ENCODE measurements at places on chromosomes 1 and 21.

GRCh38 chr1:219088778-219089557 is 84.7 kb upstream of the LYPLAL1 start:
- no peak for DNase-seq

GRCh38 chr1:36419140-36419539 is 21.4 kb upstream of the LSM10 start:
- DNase-seq, result no peak

DNA sequence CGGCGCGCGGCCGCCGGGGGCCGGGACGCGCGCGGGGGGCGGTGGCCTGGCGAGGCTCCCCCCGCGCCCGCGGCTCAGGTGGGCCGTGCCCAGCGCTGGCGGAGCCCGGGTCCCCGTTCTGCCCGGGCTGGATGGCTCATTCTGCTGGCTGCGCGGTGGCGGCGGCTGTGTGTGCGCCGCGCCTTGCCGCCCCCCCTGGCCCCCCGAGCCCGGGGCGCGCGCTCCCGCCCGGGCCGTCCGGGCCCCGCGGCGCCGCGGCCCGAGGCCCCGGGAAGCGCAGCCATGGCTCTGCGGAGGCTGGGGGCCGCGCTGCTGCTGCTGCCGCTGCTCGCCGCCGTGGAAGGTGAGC is at the start of gene EPHB2:
Gene EPHB2, plus strand, starts transcription at position 139 of the 349 bp plus-strand sequence. Its CDS starts 144 bp downstream, at position 283.
- DNase-seq, result no peak

DNA sequence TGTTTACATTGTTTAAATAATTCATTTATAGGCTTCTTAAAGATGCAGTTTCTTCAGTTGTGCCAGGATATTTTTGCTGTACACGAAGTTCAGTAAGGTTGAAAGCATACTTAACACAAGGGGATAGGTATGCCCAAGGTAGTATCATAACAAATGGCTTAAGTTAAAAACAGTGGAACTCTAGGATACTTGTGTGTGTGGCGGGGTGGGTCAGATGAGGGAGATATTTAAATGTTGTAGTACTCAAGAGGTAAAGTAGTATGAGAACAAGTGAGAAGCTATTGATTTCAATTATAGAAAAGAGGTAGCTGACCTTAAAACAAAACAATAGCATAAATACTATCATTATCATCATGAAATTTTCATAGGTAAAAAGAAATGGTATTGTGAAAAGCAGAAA is 6.2 kb downstream of the LRRC7 start:
- DNase-seq, result no peak

DNA sequence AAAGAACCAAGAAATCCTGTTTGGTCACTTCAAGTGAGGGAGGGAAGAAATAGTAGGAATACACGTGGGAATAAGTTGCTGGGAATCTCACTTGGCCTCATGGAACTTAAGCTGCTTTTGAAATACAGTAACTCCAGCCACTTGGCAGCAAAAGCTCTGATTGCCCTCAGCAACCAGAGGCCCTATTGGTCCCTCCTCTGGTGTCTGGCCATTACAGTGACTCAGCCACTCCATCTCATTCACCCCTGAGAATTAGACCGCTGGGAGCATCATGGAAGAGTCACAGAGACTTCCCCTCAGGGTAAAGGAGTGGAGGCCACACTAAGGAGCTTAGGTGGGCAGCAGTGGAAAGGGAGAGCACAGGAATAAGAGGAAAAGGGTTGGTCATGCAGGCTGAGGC is 99.6 kb downstream of the ELAVL4 start:
- no peak for DNase-seq

- no peak for DNase-seq
Observed at GRCh38 chr1:203858975-203859374, 2.4 kb upstream of the SNRPE start.

- DNase-seq, result peak; percentile 85
Observed at GRCh38 chr1:151540021-151540981, at the start of gene TUFT1. TSS of gene TUFT1 (plus strand) at chr1:151540309. CDS start at chr1:151540367, 58 bp downstream.

- no peak for DNase-seq
Observed at GRCh38 chr1:53536606-53537005, 77.4 kb downstream of the DMRTB1 start.

DNA sequence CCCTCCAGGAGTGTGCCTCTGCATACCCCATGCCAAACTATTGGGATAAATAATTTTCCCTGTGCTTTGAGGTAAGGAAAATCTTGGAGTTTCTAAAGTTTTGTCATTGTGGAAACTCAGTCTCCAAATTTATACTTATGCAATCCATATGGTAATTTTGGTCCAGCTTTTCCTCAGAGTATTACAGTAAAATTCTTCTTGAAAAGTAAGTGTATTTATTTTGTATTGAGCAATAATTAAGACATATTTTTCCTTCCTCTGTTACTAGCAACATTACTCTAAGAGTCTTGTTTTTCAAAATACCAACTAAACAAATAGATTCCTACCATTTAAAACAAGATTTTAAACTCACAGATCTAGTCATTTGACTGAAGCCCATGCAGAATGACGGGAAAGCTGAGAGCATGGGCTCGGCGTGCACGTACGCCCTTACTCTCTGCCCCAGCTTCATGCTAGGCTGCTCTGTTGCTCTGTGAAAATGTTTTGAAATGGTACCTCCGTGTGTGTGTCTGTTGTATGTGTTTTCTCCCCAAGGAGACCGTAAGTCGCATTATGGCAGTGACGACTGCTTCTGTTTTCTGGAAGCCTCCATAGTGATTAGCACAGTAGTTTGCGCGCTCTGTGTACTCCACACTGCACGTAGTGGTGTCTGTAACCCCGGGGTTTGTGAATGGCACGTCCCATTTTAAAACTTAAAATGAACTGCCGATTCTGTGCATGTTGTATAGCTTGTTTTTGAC is 165.3 kb downstream of the SDCCAG8 start:
- DNase-seq, result no peak

DNA sequence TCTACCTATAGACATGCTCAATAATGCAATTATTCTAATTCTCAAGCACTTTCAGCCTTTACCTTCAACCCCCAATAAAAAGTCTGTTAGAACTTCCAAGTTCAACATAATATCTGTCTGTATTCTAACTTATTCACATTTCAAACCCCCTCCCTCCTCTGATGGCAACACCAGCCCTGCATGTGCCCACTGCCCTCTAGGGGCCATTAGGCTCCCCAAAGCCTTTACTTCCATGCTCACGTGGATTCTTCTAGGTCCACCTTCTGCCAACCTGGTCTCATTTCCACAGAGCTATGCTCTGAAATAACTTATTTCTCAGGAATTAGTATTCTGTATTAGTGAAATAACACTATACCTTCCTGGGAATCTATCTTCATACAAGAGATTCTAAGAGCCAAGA is 22.2 kb upstream of the KPRP start:
- DNase-seq, result no peak

DNA sequence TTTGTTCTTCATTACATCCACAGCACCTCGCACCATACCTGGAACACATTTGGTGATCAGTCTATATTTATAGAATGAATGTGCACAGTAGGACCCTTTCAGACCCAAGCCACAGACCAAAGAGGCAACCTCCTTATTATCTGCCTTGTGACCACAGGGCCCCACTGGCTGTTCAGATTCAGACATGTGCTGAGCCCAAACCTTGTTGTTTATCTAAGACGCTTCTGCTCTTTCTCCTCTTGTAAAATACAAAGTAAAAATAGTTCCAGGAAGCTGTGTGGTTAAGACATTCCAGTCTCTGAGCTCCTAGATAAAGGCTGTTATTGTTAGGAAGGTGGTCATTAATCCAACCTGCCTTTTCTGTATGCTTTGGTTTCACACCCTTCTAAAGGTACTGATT is 3.6 kb upstream of the SCMH1 start:
- no peak for DNase-seq

DNA sequence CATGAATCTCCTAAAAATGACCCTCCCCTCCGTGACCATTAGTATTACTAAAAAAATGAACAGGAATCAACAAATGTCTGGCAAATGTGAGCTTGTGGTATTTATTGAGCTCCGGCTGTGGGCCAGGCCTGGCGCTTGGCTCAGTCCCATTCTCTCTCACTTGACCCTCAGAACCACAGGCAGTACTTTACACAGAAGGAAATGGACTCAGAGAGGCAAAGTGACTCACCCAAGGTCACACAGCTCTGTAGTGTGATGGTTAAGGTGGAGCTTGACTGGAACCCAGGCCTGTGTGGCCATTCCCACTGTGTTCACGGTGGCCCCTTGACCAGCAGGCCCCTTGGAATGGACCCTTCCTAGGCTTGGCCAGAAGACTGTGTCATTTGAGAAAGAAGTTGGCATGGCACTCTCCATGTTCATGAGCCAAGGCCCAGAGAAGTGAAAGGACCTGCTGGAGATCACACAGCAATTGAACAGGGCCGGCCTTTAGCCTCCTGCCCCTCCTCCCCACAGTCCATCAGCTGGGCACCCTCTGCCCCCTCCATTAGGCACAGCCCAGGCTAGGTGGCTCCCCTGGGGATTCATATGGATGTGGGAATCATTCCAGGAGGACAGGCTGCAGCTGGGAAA is 32.1 kb downstream of the FAM151A start:
- no peak for DNase-seq

GRCh38 chr1:209010475-209011230 is 572.9 kb upstream of the CAMK1G start:
- no peak for DNase-seq

DNA sequence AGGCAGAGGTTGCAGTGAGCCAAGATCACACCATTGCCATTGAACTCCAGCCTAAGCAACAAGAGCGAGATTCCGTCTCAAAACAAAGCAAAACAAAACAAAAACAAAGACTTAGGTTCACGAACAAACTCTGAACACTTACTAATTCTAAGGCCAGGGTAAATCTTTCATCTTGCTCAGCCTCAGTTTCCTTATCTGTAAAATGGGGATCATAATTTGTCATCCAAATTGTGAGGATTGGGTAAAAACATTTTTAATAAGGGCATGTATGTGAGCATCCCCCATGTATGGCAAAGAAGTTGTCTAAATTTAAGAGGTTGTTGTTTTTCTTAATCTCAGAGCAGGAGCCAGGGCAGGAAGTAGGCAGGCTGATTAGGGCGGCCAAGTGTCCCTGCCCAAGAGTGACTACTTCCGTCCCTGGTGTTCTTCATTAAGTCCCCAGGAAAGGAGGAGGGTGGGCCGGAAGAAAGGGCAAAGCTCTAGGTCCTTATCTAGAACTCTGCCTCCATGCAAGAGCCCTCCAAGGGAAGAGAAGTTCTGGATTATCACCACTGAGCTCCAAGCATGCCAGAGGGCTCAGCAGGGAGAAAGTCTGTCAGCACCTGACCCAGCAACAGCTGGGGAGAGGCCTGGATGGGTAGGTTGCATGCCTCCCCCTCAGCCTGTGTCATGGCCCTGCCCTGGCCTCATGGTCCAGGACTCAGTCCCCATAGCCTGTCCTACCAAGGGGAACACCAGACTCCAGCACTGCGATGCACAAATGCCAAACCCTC is 49.9 kb upstream of the CLIC4 start:
- no peak for DNase-seq

GRCh38 chr1:61605607-61606321 is 119.2 kb downstream of the TM2D1 start:
- no peak for DNase-seq

DNA sequence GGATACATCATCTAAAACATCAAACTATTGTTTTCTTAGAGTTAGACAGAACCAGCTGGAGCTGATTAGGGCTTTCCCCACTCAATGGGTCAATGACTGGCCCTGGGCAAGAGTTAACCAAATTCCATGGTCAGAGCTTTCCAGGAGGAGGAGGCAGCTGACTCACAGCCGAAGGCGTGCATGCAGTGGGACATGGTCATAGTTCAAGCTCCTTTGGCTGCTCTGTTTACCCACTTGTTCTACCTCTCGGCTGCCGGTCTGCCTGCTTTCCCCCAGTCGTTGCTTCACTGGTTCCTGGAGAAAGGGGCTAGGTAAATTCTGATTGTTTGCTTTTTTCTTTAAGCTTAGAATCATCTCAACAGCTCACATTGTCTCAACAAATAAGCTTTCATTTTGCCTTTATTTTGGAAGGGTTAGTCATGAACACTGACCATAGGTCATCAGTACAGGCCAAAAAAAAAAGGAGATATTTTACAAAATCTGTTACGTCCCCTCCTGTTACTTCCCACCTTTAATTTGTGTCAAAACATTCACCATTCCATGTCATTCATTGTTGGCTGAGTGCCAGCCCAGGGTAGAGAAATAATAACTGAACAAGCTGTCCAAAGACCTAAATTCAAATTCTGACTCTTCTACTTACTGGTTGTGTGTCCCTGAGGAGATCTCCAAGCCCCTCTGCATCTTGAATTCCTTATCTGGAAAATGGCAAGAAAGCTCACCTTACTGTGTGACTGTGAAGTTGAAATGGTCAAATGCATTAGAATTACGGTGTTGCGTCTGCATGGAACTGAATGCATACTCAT is 12.0 kb downstream of the MAB21L3 start:
- DNase-seq, result no peak

DNA sequence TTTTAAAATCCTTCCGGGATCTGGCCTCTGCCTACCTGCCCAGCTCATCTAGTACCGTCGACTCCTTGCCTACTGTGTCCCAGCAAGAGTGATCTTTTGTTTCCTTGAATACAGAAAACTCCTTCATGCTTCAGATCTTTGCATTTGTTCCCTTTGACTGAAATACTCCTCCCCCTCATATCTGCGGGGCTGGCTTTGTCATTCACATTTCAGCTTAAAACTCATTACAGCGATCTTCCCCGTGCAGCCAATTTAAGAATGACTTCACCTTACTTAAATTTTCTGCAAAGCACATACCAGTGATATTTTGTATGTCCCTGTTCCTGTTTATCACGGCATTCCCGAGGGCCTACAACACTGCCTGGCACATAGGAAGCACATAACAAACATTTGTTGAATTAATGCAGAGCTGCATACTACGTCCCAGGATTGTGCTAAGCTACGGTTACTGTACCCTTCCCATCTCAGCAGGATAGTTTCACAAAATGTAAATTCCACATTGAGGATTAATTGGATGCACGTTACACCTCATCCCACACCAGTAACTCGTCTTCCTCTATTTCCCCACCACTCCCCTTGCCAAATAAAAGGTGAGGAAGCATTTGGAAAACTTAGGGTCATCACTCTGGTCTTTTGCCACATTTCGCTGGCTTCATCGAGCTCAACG is 837 bp upstream of the DESI2 start:
- DNase-seq, result no peak

- no peak for DNase-seq
Observed at GRCh38 chr1:209621741-209622655, 30.2 kb downstream of the LAMB3 start.

- no peak for DNase-seq
Observed at GRCh38 chr1:171403393-171403792, 81.9 kb upstream of the PRRC2C start.

DNA sequence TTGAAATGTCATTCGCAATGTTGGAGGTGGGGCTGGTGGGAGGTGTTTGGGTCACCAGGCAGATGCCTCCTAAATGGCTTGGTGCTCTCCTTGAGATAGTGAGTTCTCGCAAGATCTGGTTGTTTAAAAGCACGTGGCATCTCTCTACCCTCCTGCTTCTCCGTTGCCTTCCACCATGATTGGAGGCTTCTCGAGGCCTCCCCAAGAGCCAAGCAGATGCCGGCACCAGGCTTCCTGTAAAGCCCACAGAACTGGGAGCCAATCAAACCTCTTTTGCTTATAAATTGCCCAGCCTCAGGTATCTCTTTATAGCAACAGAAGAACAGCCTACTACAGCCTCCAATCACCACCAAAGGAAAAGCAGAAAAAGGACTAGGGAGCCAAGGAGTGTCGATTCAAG is 80.5 kb downstream of the PDE9A start:
- no peak for DNase-seq

GRCh38 chr1:6972399-6972798 is 187.1 kb downstream of the CAMTA1 start:
- DNase-seq, result no peak

GRCh38 chr1:43232074-43232473 is 37.7 kb upstream of the TMEM125 start:
- no peak for DNase-seq

GRCh38 chr1:221170171-221170570 is 290.9 kb downstream of the HLX start:
- DNase-seq, result no peak

Measured in stimulated activated CD8-positive, alpha-beta memory T cell treated with anti-CD3 and anti-CD28 coated beads, Interleukin-4, amount 100 ng/mL, for 1 hour (primary cell).